ENCODE measurements at places on chromosomes 1 and 21.

DNA sequence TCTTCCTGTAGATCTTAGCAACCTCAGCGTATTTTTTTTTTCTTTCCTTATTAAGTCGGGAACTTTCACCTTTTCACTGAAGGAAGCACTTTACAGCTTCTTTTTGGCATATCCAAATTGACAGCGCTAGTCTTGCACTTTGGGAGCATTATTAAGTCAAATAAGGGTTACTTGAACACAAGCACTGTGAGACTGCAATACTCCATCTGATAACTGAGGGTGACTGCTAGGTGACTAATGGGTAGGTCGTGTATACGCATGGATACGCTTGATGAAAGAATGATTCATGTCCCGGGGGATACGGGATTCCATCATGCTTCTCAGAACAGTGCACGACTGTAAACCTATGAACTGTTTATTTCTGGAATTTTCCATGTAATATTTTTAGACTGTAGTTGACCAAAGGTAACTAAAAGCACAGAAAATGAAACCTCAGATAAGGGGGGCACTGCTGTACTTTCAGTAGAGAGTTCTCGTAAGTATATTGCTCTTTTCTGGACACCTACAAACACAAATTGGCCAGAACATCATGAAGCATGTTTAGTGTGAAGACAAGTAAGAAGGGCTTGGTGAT, 364.7 kb downstream of the SMYD3 start:
- no peak for DNase-seq

DNA sequence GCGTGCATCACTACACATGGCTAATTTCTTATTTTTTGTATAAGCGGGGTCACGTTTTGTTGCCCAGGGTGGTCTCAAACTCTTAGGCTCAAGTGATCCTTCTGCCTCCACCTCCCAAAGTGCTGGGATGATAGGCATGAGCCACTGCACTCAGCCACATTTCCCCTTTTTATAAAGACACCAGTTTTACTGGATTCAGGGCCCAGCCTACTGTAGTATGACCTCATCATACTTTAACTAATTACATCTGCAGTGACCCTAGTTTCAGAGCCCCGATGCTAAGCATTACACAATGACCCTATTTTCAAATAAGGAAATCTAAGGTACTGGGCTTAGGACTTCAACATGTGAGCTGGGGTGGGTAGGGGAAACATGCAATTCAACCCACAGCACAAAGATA, 31.8 kb upstream of the ENAH start:
- DNase-seq: no peak

DNA sequence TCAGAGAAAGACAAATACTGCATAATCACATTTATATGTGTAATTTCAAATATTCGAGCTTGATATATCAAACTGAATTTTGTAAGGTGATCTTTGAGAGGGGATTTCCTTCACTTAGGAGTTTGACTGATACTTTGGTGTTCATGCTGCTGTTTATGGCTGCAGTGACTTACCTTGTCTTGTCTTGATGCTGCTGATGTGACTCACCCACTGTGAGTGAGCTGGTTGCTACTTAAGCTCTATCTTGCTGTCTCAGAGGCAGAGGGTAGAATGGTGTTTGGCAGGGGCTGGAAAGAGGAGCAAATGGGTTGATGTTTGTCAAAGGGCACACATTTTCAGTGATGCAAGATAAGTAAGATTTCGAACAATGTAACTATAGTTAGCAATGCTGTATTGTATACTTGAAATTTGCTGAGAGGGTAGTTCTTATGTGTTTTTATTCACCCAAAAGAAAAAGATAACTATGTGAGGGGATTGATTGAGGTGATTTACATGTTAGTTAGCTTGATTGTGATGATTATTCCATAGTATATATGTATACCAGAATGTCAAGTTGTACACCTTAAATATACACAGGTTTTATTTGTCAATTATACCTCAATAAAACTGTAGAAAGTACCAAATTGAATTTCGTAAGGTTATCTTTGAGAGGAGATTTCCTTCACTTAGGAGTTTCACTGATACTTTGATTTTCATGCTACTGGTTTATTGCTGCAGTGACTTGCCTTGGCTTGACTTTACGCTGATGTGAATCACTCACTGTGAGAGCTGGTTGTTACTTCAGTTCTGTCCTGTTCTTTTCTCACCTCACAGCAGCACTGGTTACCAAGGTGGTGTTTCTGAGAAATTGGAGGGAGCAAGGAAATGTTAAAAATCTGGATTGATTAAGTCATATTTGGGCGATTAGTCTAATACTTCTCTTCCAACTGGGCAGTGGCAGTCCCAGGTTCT, 94.5 kb upstream of the SLC5A9 start:
- no peak for DNase-seq

DNA sequence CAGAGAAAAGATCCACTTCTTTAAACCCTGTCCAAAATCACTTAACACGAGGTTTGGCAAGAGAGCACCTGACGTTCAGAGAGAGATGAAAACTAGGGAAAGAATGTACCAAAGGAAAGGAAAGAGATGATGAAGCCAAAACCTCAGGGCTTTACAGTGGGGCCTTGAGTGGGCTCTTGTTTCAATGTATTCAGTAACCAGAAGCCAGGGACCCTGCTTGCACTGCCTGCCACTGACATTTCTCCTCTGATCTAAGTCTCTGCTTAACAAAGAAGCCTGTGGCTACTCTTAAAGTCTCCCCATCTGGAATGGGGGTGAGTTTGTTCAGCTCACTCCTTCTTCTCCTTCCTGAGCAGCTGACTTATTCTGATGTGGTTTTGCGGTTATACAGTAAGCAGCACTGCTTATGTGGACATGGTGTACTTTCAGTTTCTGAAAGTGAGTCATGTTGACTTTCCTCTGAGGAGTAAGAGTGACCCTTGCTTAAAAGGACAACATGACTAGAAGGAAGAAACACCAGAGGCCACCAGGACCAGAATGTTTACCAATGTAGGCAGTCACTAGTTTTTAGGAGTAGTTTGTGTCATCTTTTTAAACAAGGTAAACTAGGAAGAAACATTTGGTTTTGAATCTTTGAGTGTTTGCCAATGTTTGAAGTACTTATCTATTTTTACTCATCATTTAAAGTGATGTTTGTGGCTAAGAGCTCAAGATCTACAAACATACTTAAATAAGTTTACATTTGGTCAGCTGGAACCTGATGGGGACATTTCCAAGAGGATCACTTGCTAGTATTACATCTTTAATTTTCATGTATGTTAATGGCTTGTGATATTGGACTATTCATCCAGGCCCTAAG, 87.4 kb downstream of the FASLG start:
- no peak for DNase-seq

DNA sequence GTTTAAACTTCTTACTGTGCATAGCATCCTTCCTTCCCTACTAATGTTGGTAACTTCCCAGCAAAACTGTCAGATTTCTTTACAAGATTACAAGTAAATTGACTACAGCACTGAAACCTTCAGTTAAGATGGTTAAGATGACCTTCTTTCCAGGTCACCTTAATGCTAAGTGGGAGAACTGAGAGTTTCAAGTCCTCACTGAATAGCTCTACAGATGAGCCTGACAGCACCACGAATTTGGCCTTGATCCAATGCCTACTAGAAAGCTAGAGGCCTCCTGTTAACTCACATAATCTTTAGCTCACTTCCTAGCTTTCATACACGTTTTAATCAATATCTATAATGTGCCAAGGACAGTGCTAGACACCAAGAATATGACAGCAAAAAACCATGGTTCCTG, 276.0 kb upstream of the PLD5 start:
- DNase-seq: no peak

- no peak for DNase-seq
Measured at GRCh38 chr21:44480200-44481053, 25.1 kb downstream of the LRRC3 start.

- no peak for DNase-seq
Measured at GRCh38 chr1:222250376-222250775, 297.5 kb downstream of the HHIPL2 start.

- no peak for DNase-seq
Measured at GRCh38 chr21:31176080-31176551, 137.8 kb upstream of the KRTAP19-8 start.

DNA sequence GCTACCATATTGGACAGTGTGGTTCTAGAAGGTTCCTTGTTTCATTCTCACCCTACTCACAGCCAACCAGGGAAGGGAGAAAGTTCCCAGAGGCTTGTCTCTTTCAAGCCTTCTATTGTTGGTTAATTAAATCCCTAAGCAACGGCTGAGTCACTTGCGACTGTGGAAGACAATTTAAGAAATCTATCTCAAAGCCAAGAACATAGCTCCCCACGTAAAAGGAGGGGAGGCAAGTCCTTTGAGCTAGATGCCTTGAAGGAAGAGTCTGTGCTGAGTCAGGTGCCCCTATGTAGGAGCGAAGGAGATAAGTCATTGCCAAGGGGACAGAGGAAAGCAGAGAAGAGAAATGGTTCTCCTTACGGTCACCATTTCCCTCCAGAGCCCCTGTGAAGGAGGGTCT, 79.4 kb upstream of the PPP2R5A start:
- DNase-seq: no peak

DNA sequence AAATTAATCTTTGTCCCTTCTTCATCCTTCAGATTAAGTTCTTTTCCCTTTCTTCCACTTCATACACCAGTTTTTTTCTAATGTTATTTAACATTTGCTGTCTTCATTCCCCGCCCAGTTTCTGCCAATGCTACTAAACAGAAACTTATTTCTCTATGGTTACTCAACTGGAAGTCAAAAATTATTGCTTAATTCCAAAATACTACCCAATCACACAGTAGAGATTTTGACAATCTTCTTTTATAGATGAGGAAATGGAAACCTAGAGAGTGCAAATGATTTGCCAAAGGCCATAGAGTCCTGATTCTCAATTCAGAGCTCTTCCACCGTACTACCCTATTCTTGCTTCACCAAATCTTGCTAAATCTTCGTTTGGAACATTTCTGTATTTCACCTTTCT, 58.1 kb upstream of the SH3GLB1 start:
- DNase-seq: no peak

DNA sequence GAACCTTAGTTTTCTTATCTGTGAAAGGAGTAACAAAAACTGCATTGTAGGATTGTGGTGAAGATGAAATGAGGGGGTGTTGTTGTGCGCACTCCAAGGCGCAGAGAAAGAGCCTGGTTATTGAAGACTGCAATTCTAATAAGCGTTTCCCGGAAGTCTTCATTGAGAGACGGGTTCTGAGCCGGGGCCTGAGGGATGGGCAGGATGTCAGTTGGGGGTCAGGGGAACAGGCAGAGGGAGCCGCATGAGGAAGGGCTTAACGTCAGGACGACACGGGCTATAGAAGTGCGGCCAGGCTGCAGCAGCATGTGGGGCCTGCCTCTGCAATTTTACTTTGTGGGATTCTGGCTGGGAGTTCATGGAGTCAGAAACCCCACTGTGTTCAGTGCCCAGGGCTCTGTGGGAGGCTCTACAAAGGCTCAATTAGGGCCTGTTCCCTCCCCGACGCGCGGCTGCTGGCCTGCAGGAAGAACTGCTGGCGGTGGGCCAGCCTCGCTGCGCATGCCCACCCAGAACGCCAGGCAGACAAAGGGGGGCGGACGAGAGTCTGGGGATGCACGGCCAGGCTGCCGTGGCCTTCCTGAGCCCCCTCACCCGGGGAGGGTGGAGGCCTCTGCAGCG, 20.7 kb downstream of the TRIM62 start:
- DNase-seq: no peak

- no peak for DNase-seq
Measured at GRCh38 chr1:183100361-183100974, 77.2 kb downstream of the LAMC1 start.
